ENCODE measurements at places on chromosomes 1 and 21.

GRCh38 chr1:219443763-219444162 is 169.1 kb downstream of the ZC3H11B start:
- DNase-seq: no peak

DNA sequence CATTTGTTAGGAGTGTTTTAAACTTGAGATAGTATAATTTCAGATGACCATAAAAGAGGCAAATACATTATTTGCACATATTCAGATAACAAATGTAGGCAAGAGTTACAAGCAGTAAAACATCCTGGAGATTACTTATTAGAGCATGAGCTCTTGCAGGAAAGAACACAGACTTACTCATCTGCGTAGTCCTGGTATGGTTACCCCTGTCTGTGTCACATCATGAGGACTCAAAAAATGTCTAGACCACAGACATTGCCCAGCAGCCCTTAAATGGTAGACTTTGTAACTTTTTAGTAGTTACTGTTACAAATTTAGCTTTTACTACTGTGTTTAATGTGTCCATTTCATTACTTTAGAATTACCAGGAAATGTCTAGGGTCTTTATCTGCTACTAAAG is 12.8 kb downstream of the CACHD1 start:
- DNase-seq: no peak

GRCh38 chr1:111733992-111734341 is 5.2 kb downstream of the INKA2 start:
- no peak for DNase-seq

DNA sequence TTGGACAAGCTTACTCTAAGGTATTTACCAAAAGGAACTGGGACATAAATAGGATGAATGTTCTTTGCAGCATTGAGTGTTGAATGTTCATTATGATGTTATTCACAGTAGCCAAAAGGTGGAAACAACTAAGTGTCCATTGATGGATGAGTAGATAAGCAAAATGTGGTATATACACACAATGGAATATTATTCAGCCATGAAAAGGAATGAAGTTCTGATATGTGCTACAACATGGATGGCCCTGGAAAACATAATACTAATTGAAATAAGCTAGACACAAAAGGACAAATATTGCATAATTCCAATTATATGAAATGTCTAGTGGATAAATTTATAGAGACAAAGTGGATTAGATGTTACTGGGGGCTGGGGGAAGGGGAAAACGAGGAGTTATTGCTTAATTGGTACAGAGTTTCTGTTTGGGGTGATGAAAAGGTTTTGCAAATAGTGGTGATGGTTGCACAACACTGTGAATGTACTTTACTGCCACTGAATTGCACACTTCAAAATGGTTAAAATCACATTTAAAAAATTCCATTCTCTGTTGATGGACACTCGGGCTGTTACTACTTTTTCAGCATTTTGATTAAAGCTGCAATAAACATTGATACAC is 2.9 kb downstream of the MTARC1 start:
- no peak for DNase-seq

- no peak for DNase-seq
Observed at GRCh38 chr1:89545264-89546038, 20.8 kb downstream of the LRRC8B start.

- no peak for DNase-seq
Observed at GRCh38 chr1:70961374-70961975, 86.1 kb downstream of the PTGER3 start.

DNA sequence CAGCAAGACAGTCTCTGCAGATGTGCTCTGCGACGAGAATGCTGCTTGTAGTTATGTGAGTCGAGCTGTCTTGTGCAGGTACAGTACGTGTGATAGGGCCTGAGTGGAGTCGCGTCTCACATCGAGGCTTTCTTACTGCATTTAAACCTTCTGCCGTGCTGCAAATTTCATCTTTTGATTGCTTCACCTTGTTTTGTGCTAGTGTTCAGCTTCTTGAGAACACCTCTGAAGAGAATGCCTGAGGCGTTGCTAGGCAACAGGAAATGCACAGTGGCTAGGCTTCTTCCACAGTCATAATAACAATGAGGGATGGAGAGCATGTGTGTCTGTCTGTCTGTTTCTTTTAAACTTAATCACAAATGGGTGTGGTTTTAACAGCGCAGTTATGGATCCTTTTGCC is 52.9 kb downstream of the MRPS6 start:
- DNase-seq: no peak

- no peak for DNase-seq
Observed at GRCh38 chr21:29230551-29231261, 68.0 kb upstream of the BACH1 start.

DNA sequence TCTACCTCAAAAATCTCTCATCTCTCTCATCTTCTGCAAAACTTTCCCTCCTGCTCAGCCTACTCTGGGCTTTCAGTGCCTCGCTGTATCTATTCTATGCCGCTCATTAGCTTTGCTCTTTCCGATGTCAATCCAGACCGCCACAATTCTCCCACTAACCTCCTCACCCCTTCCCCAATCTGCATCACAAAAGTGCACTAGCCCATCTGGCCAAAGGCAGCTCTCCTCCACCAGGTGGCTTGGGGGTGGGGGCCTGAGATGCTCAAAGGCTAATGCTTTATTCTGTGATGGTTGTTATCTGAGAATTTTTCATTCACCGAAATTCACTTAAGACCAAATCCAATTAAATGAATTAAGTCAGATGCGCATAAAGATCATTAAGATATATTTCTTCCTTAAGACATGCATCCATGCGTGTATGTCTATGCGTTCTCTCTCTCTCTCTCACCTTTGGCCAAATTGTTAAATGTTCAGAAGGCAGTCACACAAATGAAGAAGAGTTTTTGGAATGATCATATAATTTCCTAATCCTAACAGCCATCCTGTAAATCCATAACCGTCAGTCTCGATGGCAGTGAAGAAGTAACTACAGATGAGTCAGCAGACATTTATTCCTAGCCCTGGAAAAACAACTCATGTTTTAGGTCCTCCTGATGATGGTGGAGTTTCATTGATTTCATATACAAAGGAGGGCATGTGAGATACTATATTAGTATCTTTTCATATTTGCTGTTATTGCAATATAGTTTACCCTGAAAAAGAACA is 111.3 kb downstream of the C1orf21 start:
- DNase-seq: no peak

- no peak for DNase-seq
Observed at GRCh38 chr1:232047473-232047872, 420.9 kb downstream of the DISC1 start.

GRCh38 chr1:34768856-34769255 is 9.3 kb downstream of the GJB4 start:
- DNase-seq: no peak

DNA sequence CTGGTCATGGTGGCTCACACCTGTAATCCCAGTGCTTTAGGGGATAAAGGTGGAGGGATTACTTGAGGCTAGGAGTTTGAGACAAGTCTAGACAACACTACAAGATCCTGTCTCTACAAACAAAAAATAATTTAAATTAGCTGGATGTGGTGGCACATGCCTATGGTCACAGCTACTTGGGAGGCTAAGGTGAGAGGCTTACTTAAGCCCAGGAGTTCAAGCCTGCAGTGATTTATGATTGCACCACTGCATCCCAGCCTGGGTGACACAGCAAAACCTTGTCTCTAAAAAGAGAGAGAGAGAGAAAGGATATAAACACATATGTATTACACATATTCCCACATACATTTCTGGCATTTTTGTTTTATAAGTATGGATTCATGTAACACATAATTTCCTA is 325.2 kb downstream of the DUSP10 start:
- DNase-seq: no peak

GRCh38 chr1:186617926-186618325 is 62.3 kb downstream of the PTGS2 start:
- no peak for DNase-seq

DNA sequence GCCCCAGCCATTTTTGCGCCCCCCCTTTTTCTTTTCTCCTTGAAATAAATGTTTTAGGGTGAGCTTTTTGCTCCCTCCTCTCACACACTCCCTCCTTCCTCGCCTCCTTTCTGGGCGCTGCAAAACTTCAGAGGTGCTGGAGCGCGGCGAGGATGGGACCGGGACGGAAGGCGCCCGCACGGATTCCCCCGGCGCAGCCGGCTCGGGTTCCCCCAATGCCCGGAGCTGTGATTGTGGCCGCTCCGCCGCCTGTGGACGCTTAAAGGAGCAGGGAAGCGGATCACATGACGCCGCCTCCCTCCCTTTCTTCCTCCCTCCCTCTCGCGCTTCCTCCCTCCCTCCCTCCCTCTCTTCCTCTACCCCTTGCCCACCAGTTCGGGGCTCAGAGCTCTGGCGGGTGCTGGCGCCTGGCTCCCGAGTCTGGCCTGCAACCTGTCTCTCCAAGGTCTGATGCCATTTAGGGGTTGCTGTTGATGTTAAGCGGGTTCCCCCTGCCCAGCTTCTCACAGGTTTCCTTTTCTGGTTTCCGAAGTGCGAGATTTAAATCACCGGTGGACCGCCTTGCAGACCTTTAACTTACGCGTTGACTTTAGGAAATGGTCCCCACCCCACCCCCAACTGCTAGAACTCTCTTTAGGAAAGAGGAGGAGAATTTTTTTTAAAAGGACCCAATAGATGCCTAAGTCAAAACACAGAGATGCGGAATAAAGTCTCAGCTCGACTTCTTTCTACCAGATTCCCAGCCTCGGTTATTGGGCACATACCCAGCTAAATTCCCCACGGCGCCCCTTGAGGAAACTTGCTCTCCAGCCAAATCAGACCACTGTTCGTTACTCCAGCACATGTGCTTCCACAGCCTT is at the start of gene WLS:
TSS of gene WLS (minus strand) at position 235 of the 860 bp plus-strand sequence. CDS start at position 11, 224 bp downstream.
- peak; percentile 87 for DNase-seq

- DNase-seq: no peak
Observed at GRCh38 chr1:201643835-201644104, 104.8 kb downstream of the NAV1 start.

DNA sequence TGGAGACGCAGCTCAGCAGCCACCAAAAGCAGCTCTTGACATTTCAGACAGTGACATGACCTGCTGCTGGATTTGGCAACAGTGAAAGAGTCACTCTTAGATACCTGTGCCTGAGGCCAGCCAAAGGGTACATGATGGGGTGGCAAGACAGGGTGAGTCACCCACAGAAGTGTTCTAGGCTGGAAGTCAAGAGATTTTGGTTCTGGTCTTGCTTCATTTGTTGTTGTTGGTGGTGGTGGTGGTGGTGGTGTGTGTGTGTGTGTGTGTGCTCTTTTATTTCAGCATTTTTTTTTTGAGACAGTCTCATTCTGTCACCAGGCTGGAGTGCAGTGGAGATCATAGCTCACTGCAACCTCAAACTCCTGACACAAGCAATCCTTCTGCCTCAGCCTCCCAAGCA is 25.8 kb downstream of the SHISAL2A start:
- no peak for DNase-seq

DNA sequence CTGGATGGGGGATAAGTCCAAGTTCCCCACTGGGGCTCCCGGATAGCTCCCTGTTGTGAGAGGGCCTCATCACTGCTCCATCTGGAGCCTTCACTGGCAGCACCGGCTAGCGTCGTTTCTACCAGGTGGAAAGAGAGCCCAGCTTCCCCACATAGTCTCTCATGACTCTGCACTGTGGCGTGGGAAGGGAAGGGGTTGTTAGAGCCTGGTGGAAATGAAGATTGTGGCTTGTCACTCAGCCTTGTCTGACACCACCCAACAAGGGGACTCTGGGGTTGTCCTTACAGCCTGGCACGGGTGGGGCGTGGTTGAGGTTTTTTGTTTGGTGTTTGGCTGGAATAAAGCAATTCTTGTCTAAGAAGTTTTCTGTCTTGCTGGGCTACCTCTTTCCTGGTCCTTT is 94.6 kb downstream of the ADARB1 start:
- DNase-seq: no peak

- DNase-seq: no peak
Observed at GRCh38 chr1:165114022-165114888, 242.3 kb downstream of the LMX1A start.

- no peak for DNase-seq
Observed at GRCh38 chr1:87575528-87575927, 246.8 kb downstream of the LMO4 start.

DNA sequence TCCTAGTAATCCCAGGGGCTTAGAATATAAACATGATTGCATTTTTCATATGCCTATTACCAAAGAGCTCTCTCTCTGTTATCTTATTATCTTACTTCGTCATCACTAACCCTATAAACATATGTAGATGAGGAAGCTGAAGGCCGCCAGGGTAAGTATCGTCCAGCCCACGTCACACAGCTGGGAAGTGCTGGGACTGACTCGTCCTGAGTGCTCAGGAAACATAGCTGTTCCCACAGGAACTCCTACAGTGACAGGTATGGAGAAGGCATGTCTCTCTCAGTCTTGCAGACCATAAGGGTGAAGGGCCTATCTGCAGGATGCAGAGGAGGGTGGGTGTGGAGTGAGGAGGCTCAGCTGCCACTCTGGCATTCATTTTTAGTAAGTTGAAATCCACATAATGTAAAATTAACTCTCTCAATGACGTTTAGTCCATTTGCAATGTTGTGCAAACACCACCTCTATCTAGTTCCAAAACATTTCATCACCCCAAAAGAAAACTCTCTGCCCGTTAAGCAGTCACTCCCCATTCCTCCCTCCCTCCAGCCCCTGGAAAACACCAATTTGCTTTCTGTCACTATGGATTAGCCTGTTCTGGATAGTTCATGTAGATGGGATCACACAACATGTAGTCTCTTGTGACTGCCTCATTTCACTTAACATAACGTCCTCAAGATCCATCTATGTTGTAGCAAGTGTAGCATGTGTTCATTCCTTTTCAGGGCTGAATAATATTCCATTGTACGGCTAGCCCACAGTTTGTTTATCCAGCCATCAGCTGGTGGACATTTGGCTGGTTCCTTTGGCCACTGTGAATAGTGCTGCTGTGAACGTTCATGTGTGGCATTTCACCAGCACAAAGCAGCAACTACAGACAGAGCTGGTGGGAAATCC is 68.3 kb downstream of the TCP10L start:
- DNase-seq: no peak

DNA sequence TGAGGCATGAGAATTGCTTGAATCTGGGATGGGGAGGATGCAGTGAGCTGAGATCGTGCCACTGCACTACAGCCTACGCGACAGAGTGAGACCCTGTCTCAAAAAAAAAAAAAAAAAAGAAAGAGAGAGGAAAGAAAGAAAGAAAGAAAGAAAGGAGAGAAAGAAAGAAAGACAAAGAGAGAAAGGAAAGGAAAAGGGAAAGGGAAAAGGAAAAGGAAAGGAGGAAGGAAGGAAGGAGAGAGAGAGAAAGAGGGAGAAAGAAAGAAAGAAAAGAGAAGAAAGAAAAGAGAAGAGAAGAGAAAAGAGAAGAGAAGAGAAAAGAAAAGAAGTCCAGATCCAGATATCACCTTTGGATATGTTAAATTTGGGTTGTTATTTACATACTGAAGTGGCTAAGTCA is 106.0 kb downstream of the DPYD start:
- no peak for DNase-seq

DNA sequence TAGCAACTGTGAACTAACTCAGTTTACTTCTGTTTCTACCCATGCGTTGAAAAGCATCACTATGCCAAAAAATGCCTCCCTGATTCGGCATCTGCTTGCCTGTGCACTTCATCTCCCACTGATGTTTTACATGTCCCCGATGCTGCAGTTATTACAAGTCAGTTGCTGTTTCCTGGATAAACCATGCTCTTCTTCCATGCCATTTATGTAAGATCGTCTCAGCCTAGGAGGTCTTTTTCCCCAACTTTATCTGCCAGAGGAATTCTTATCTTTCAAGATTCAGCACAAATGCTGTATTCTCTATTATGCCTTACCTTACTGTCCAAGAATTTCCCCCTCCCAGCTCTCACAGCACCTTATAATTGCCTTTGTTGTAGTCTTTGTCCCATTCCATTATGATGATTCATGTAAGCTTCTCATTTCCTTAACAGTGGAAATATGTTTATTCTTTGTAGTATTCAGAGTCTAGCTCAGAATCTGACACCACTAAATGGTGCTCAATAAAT is 30.0 kb downstream of the PRKACB start:
- DNase-seq: no peak

GRCh38 chr1:24805534-24806301 is 60.5 kb downstream of the CLIC4 start:
- DNase-seq: no peak
